ENCODE measurements at places on chromosomes 13 and 19.

- no peak for DNase-seq
Measured at GRCh38 chr13:57629821-57630235, 1.7 kb upstream of the PCDH17 start.

GRCh38 chr13:51885651-51886050 is 23.9 kb downstream of the CCDC70 start:
- DNase-seq: no peak

- no peak for DNase-seq
Measured at GRCh38 chr13:81916461-81916860, 1575.5 kb upstream of the SPRY2 start.

GRCh38 chr13:28409648-28410047 is 85.3 kb downstream of the FLT1 start:
- no peak for DNase-seq

DNA sequence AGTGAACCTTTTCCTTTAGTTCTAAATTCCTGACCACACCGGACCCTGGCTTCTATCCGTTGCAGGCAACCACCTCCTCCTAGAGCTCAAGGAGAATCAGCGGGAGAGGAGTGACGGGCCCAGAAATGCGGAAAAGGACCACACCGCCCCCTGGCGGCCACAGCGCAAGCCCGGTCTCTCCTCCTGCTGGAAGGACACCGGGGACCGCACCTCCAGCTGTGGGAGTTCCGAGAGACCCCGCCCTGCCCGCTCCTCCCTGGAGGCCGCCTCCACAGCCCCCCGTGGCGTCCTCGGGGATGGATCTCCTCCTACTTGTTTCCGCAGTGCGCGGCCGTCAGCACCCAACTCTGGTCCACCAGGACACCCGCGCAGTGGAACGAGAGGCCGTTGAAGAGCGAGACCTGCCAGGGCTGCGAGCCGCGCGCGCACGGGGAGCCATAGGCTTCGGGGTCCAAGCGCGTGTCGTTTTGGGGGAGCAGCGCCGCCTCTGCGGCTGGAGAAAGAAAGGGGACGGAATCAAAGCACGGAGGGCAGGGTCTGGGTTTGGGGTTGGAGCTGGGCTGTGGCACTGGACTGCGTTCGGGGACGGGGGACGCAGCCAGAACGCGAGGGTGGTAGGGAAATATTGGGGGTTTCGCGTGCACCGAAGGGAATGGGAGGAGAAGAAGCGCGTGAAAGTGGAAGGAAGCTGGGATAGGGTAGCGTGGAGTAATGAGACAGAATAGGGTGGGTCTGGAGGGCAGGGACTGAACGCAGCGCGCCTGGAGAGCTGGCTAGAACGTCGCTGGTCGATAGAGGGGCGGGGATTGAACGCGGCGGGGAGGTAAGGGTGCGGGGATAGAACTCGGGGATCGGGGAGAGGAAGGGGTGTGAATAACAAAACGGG is 2.5 kb downstream of the KLK10 start:
- peak; percentile 30 for DNase-seq

- DNase-seq: no peak
Measured at GRCh38 chr13:64069892-64070291, 2654.2 kb upstream of the PCDH20 start.

DNA sequence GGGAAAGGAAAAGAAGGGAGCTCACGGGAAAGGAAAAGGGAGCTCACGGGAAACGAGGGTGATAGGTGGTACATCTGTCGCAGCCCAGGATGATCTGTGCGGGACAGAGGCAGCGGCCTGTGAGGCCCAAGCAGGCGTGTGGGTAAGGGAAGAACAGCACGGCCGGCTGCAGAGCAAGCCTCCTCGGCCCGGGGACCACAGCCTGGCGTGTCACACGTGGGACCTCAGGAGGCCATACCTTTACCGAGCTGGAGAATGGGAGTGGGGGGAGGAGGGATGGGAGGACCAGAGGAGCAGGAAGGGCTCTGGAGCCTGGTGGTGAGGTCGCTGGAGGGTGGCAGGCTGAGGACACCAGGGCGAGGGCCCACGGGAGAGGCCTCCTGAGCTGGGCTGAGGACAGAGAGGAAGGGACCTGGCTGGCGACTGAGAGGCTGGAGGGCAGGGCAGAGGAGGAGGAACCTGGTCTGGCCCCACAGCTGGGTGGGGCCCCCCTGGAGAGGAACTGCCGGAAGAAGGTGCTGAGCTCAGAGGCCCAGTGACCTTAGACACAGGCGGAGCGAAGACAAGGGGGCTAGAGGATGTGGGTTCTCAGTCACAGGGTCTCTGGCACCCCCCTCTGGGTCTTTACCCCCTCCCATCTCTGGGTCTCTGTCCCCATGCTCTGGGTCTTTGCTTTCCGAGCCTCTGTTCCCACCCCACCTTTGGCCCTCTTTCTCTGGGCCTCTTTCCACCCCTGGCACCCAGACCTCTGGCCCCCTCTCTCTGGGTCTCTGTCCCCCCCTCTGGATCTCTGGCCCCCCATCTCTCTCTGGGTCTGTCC is 2.9 kb upstream of the FTL start:
- DNase-seq: no peak

- no peak for DNase-seq
Measured at GRCh38 chr13:111269508-111269907, 50.9 kb upstream of the TEX29 start.

GRCh38 chr13:27406178-27406939 is 18.1 kb upstream of the GTF3A start:
- DNase-seq: no peak

DNA sequence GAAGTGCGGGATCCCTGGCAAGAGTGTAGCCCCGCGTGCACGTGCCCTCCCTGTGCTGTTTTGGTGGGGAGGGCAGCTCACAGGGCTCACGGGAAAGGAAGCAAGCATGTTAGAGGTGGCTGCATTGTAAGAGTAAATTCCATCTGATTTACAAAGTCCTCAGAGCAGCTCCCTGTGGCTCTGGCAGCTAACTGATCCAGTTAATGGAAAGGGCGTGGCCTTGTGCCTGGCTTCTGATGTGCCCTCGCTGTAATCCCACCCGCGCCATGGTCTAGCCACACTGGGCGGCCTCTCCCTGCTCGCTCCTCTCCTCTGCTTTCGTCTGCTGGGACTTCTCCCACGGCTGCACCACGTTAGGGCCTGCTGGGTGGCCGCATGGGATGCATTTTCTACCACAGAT is 258.5 kb downstream of the FGF9 start:
- DNase-seq: no peak

GRCh38 chr13:97435323-97435722 is 1.4 kb downstream of the RAP2A start:
- DNase-seq: no peak

GRCh38 chr13:109043636-109044035 is 414.2 kb downstream of the MYO16 start:
- no peak for DNase-seq

GRCh38 chr19:4580961-4581665 is 21.6 kb upstream of the SEMA6B start:
- no peak for DNase-seq

- DNase-seq: no peak
Measured at GRCh38 chr19:16449330-16449961, 22.3 kb downstream of the EPS15L1 start.

- DNase-seq: no peak
Measured at GRCh38 chr13:48731001-48731658, 77.4 kb downstream of the CYSLTR2 start.

DNA sequence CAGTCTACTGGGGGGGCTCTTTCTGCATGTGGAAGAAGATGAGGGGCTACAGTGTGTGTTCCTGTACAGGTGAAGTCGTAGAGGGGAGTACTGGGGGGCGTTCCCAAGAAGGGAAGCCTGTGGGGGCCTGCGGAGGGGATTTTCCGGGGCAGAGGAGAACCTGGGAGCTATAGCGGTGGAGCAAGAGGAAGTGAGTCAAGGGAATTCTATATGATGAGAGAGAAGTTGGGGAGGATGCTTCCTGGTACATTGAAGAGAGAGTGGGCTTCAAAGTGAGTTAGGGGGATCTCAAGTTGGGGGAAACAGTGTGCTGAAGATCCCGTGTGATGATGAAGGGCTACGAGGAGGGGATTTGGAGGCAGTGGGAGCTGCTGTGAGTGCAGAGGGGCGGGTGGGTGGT is 1.9 kb upstream of the CACNG8 start:
- no peak for DNase-seq

DNA sequence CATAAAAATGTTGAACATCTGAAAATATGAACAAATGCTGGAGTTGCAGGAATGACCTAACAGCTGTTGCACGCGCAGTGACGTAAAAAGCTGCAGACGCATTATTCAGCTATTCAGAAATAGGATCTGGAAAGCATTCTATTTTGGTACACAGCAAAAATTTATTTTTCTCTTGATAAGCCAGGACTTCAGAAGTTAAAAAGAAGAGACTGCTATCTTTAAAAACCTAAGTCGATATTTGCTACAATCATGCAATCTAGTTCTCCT is 36.9 kb upstream of the STARD13 start:
- no peak for DNase-seq

DNA sequence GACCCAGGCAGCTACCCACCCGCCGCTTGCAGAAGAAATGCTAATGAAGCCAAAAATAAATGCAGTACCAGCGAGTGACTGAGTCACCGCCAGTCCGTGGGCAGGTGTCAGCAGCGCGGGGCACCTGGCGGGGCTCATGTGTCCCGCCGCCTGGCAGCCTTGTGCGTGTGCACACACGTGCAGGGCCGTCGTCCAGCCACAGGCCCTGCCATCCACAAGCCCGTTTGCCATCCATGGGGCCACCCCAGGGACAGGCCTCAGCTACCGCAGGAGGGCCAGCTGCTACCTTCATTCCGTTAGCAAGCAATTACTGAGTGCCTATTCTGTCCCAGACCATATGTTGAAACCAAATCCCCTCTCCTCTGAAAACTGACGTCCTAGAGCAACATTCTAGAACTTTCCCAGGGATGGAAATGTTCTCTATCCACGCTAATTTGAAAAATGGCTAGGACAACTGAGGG is 20.5 kb downstream of the NCAN start:
- DNase-seq: no peak

DNA sequence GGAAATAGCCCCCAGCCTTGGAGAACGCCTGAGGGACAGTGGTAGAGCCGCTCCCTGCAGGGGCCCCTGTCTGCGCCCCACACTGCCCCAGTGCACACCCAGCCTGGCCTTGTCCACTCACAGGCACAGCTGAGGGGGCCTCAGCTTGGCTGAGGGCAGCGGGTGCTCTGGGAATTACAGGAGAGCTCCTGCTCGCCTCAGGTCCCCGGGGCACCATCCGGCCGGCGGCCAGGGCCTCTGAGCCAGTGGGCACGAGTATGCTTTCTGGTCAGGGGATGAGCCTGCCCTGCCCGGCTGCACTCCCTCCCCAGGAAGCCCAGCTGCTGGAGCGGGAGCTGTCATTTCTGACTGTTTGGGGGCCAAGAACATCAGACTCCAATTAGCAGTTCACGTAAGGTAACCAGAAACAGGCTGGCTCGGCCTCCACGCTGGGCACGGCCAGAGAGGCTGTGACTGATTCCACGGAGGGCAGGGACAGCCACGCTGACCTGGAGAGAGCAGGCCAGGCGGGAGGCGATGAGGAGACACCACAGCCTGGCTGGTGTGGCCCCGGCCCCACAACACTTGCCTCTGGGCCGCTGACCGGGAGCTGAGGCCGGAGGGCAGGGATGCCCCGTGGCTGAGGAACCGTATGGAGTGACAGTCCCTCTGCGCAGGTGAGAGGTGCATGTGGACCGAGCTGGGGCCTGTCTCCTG is 15.4 kb downstream of the CEBPG start:
- no peak for DNase-seq

DNA sequence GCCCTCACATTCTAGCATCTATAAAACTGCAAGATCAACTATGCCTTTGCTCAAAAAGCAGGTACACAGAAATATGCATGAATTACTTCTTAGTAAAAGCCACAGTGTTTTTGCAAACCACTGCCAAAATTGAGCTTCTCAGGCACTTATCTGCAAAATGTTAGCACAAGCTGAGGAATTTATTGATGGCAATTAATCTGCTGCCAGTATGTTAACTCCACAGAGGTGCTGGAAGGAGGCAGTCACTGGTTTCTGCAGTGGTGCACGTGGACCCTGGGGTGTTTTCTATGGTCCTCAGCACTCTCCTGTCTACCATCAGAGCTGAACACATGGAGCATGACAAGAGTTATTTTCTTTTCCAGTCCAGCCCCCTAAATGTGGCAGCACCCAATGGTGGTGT is 44.2 kb downstream of the CLDN10 start:
- no peak for DNase-seq

DNA sequence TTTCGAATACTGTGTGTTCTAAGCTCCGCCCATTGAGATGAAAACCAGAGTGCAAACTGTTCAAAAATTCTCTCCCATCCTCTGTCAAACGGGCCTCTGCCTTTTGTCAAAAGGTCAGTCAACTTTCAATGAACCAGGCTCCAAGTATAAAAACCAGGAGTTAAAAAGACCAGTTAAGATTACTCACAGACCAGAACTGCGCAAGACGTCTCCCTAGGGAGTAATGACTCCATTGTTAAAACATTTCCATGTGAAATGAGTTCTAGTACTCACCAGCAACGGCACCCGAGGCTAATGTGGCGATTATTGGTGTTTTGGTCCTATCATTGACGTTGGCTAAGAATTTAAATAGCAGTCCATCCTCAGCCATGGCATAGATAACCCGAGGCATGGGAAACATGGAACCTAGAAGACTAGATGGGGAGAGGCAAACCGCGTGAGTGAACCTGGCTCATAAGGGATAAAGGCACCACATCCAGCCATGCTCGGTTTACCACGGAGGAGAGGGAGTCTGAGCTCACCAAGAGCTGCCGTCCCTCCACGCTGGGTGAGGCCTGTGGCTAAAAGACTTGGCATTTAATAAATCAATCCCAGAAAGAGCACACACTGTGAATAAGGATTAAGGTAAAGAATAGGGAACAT is 73.3 kb downstream of the SLC7A1 start:
- DNase-seq: no peak

GRCh38 chr19:44664976-44665375 is 6.3 kb upstream of the CEACAM19 start:
- no peak for DNase-seq

DNA sequence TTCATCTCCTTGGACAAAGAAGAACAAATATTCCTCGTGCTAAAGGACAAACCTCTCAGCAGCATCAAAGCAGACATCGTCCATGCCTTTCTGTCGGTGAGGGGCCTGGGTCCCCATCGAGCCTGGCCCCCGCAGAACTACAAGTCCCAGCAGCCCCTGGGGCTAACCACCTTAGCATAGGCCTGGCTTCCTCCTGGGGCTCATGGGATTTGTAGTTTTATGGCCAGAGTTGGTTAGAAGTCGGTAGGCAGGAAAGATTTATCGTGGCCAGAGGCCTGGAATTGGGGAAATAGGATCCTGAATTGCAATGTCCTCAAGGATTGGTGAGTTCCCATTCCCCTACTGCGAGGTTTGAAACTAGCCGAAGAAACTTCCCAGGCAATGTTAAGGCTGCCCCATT is 19.6 kb downstream of the TMEM150B start:
- DNase-seq: no peak

DNA sequence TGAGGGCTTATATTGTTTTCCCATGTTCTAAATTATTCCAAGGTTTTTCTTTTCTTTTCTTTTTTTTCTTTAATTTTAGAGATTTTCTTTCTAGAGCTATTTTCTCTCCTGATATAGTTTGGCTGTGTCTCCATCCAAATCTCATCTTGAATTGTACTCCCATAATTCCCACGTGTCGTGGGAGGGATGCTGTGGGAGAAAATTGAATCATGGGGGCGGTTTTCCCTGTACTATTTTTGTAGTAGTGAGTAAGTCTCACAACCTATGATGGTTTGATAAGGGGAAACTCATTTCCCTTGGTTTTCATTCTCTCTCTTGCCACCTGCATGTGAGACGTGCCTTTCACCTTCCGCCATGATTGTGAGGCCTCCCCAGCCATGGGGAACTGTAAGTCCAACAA is 1906.4 kb upstream of the PRR20A start:
- DNase-seq: no peak
